HCEC 1CT (cell line): ENCODE measurements at places on chromosomes 3 and 15.

- no peak for DNase-seq
Observed at GRCh38 chr15:24067733-24068501, 380.8 kb upstream of the NDN start.

DNA sequence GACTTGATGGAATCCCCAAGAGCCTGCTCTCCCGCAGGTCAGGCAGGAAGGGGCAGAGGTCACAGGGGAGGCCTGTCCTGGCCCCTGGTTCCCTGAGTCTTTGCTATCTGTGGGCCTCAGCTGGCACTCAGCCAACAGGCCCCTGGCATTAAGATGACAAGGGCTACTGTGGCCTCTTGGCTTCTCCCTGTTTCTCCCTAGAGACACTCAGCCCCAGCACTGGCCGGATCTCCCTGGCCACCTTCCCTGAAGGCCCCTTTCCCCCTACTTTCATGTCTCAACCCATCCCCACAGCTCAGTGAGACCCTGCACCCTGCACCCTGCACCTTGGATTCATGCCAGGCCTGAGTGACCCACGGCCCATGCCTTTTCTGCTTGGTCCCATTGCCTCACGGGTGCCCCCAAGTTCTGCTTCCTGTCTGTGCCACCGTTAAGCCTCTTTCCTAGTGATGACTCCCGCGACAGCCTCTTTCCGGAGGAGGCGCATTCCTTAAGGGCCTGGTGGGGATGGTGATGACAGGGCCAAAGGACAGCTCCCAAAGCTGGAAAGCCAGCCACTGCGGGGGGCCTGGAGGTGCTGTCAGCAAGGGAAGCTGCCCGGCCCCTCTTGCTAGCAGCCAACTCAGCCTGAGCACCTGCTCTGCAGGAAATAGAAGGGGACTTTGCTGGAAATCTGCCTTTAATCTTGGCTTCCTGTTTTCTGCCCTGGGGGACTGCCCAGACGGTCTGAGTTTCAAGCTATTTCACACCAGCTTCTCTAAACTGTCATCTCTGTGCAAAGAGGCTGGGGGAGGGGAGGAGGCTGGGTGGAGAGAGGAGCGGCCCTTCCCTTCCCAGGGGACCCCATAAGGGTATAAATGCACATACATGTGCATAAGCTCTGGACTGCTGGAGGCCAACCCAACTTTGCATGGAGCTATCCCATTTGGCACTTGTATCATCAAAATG, 4.8 kb upstream of the CSK start:
- no peak for DNase-seq

DNA sequence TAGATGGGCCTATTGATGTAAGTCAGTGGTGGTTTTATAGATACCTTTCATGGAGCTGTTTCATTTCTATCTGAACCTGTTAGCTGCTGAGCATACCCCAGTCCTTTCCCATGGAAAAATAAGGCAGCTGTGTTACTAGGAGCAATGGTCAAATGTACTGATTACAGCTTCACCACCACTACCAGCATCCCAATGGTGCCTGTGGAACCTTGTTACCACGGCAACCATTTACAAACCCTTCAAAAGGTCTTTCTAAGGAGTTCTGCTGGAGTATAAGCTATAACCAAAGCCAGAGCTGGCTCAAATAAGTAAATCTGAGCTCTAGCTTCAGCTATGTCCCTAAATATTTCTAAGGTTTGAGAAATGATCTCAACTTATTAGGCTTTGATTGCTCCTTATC, 133.4 kb upstream of the ACP3 start:
- DNase-seq: no peak

GRCh38 chr3:104044002-104044401, 1322.7 kb upstream of the ALCAM start:
- peak; percentile 45 for DNase-seq

GRCh38 chr3:28601291-28601690, 252.7 kb upstream of the AZI2 start:
- DNase-seq: no peak

GRCh38 chr3:126570103-126570541, 11.4 kb upstream of the C3orf22 start:
- no peak for DNase-seq

- DNase-seq: no peak
Observed at GRCh38 chr3:168036619-168037018, 59.1 kb downstream of the GOLIM4 start.

DNA sequence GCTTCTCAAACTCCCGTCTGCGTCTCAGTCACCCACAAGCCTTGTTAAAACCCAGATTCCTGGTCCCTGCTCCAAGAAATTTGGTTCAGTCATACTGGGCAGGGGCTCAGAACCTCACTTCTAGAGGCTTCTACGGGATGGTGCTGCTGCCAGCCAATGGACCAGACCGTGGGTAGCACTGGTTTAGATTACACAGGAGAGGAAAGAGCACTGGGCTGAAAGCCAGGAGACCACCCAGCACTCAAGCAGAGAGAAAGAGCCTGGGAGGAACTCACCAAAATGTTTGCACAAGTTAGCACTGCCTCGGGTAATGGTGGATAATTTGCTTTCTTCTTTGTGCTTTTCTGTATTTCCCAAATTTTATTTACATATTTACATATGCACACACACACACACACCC, 46.9 kb upstream of the MUC13 start:
- DNase-seq: no peak

GRCh38 chr15:91678003-91678402, 175.5 kb upstream of the SLCO3A1 start:
- DNase-seq: no peak

DNA sequence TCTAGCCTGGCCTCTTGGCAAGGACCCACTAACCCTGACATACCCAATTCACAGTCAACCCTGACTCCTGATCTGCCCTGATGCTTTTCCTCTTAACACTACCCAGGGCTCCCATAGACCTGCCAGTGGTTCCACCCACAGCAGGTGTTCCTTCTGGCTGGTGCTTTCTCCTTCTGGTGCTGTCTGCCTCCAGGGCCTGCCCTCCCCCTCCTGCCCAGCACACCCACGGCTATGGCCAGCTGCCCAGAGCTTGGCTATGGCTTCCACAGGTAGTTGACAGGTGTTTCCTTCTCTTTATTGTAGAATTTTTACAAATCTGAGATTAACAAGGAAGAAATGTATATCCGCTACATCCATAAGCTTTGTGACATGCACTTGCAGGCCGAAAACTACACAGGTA, 46.5 kb upstream of the MANF start:
- DNase-seq: no peak

DNA sequence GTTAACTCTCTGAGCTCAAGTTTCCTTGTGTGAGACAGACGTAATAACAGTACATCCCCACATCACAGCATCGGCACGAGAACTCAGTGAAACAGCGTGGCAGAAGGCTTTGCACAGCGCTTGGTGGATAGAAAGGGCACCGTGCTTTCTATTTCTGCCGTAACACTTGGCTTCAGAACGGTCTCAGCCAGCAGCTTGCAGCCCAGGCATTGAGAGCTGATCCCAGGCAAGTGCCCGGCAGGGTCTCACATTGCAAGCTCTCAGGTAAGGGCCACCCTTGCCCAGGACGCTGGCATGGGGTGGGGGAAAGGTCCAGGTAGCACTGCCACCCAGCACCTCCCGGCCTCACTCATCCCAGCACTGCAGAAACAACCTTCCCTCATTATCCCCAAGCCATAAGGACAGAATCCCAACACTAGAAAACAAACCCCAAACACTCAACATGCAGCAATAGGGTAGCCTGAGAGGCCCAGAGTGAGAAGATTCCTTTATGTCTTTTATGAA, 70.5 kb upstream of the ITGA11 start:
- DNase-seq: no peak

DNA sequence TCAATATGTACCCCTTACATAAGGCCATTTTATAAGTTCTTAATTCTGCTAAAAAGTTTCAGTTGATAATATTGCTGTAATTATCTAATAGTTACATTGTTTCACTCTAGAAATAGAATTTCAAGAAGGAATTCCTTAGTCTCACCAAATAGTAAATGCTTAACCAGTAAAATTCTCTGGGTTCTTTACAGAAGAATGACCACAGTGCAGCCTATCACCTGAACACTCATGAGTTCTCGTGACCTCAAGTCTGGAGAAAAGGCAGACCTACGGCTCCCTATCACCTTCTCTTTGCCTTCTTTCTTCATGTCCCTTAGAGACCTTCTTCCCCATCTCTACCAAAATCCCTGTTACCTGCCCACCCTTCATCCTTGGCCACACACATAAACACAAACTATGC, 30.9 kb downstream of the CCDC191 start:
- DNase-seq: no peak

DNA sequence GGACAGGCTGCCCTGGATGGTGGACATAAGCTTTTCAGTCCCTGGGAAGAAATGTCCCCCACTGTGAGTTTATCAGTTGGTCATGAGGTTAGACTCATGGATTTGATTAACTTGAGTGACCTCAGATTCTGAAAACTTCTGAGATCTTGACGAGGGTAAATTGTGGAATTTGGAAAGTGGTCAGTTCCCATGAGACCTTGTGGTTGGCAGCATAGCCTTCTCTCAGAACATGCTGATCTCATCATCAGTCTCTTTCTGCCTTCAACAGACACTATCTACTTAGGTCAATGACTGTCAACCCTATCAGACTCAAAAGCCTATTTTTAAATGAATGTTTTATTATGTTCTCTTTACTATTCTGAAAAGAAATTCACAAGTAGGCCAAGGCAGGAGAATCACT, 45.6 kb upstream of the NDUFB4 start:
- DNase-seq: no peak

DNA sequence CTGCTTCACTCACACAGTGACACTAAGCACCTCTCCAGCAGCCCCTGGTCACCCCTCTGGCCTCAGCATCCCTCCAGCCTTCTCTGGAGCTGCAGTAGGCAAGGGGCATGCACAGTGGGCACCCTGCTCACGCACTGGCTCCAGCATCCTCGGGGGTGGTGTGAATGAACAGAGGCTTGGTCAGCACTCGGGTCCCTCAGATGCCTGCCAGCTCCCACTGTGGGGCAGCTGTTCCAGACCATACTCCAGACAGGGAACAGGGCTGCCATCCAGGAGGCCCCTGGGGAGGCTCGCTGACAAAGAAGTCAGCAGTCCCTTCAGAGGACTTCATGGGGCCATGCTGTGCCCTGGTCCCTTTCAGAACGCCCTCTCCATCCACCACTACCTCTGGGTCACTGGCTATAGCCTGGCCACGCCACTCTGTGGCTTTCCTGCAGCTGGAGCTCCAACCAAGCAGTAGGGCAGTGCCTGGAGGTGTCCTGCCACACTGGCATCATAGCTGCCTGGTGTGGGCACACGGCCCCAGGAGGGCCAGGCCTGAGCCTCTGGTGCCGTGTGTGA, 26.3 kb downstream of the ALS2CL start:
- DNase-seq: no peak
